Daoy (cell line): ENCODE measurements at places on chromosomes 2 and 18. TPM values are rescaled to one million over a fixed set of nuclear protein-coding genes. Genes with fewer than 3 reads are reported as not detected.

- no peak for DNase-seq
Observed at GRCh38 chr2:10357193-10358169, 54.8 kb downstream of the HPCAL1 start.

DNA sequence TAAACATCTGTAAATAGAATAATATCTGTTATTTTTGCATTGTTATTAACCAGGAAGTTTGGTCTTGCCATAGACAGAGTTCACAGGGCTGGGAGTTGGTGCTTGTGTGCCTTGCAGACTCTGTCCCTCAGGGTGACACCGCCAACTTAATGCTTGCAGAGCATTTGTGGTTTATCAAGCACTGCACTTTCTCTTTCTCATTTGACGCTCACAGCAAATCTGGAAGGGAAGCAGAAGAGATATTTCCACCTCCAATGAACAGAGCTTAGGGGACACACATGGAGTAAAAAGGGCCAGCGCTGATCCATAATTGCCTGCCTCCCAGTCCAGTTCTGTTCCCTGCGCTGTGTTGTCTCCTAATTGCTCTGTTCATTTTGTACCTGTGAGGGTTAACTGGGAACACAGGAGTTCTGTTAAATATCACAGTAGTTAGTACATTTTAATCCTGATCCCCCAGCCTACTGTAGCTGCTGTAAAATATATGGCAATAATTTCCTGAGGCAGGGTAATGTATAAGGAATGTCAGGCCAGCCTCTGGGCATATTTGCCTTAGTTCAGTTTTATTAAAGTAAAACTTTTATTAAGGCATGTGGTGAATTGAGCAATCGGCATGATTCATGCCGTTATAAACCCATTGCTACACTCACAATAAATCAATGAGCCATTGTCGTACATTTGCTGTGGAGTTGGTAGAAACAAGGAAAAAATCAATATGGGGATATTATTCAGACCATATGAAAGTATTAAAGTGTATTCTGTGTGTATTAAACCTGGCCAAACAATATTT lies 182.5 kb upstream of the OSR1 start:
- DNase-seq, result peak; percentile 50

DNA sequence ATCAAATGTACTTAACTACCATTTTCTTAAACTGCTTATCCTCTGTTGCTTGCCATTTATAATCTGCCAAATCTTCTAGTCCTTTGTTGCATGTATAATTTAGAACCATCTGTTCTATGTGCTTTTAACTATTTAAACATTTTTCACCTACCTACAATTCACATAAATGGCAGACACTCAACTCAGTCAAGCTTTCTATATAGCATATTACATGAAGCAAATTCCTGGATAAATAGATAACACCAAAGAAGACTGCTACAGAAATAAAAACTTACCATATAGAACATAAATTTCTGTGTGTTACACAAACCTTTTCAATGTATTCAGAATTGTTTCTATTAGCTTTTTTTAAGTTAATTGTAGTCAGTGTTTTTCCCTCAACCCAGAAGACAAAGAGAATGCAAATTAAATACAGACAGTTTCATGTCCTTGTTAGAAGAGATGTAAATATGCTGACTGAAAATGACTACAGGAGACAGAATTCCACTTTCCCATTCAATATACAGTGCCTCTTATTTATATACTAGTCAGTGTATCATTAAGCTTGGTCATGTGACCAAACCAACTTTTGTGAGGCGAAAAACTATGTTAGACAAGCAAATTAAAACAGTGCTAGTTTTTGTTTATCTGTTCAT lies 2.6 kb downstream of the BAZ2B start:
- DNase-seq, result no peak

DNA sequence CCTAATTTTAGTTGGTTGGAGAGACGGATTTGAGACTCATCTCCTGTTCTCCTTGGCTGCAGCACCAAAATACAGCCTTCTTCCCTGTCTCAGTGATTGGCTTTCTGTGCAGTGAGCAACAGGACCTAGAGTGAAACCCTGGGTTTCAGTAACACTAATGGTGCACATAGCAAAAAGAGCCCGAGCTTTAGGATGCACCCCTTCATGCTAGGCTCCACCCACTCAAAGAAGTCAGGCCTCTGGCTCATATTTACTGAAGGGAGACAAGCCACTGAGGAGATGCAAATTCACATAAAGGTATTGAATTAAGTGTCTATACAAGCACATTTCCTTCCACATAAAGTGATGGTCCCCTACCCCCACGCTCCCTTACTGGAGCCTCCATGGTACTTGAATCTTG lies 131.9 kb upstream of the CHAC2 start:
- DNase-seq, result no peak

DNA sequence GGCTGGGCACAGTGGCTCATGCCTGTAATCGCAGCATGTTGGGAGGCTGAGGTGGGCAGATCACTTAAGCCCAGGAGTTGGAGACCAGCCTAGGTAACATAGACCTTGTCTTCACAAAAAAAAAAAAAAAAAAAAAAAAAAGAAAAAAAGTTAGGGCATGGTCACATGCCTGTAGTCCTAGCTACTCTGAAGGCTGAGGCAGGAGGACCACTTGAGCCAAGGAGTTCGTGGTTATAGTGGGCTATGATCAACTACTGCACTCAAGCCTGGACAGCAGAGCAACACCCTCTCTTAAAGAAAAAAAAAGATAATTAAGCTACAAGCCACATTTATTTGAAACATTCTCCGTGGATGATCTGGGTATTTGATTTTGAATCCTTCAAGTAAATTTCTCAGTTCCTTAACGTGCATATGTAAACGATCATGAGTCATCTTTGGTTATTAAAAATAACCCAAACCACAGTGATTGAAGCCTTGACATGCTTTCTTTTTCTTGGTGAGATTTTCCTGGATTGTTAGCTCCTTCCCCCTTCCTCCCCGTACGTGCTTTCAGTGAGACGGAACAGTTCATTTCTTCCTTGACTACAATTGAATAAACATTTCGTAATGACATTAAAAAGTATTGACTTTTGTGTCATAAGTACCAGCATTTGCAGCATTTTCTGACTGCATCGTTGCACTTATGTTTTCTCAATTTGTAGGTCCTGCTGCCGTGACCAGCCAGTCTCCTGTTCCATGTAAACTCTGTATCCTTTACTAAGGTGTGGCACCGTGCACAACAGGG lies 20.3 kb downstream of the RMC1 start:
- no peak for DNase-seq

The PLA2R1 gene
- total RNA-seq, result 0.68 and 1.4 TPM in 2 replicates

The OBSL1 gene
- 45.3 and 58.2 TPM in 2 replicates for total RNA-seq
